HT1080 (cell line): ENCODE measurements at places on chromosomes 16 and 17. TPM values are rescaled to one million over a fixed set of nuclear protein-coding genes. Genes with fewer than 3 reads are reported as not detected.

- DNase-seq = no peak
Measured at GRCh38 chr17:38693700-38694329, 11.3 kb upstream of the MLLT6 start.

GRCh38 chr17:50952013-50952412 lies 85.9 kb upstream of the TOB1 start:
- DNase-seq = peak; percentile 85

DNA sequence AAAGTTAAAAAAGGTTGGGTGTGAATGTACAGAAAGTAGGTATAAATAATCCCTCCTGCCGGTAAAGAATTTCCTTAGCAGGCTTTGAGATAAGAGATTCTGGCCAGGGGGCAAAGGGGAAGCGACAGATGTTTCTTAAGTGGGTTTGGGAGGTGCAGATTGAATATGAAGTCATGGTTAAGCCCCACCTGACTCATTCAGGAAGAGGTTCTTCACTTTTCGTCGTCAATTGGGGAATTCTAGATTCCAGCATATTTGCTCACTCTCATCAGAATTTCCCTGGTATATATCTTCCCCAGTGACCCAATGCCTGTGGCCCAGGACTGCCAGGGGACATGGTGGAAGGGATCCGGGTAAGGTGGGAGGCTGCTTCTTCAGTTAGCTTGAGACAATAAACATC lies 127.8 kb downstream of the CPPED1 start:
- DNase-seq = peak; percentile 76

- DNase-seq = no peak
Measured at GRCh38 chr16:28241924-28242323, 30.2 kb upstream of the XPO6 start.

DNA sequence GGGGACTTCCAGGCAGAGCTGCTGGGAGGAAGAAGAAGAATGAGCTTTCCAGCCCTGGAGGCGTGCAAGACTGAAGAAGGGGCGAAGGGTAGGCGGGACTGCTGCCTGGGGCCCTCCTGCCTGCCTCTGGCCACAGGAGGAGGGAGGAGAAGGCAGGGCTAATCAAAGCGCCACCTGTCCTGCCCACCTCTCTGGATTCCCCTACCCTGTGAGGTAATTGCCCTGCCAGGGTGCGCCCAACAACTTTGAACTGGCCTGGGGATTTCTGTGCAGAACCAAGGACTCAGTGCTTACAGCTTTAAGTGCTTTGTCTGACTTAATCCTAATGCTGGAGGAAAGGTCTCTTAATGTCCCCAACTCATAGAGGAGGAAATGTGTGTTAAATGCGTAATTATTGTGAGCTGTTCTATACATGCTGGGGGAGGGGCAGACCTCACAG lies at the start of gene NOXO1:
Gene NOXO1 (minus strand): TSS at position 72 of the 439 bp plus-strand sequence. CDS start 290 bp downstream, outside the sequence.
- DNase-seq = no peak

The PHAF1 gene
- total RNA-seq = 12.1 and 23.8 TPM in 2 replicates
